ENCODE measurements at places on chromosomes 3 and 15.
A peak's percentile ranks its signal among the peaks of the same experiment; 100 is the strongest.

DNA sequence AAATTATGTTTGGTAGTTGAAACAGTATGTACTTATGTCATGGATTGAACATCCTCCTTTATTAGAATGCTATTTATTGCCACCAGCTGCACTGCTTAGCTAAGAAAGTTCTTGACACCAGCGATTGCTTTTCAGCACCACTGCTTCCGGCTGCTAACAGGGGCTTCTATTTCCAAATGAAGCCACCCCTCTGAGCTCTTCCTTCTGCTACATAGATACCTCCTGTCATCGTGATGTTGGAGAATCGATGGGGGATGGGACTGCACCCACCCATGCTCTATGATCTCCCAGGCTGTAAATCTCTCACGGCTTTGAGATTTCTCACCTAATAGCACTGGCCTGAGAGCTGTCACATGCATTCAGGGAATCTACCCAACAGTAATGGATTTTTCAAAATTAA is 259.2 kb downstream of the MEIS2 start:
- DNase-seq: no peak

GRCh38 chr15:91849180-91849579 is 4.3 kb upstream of the SLCO3A1 start:
- DNase-seq: no peak

DNA sequence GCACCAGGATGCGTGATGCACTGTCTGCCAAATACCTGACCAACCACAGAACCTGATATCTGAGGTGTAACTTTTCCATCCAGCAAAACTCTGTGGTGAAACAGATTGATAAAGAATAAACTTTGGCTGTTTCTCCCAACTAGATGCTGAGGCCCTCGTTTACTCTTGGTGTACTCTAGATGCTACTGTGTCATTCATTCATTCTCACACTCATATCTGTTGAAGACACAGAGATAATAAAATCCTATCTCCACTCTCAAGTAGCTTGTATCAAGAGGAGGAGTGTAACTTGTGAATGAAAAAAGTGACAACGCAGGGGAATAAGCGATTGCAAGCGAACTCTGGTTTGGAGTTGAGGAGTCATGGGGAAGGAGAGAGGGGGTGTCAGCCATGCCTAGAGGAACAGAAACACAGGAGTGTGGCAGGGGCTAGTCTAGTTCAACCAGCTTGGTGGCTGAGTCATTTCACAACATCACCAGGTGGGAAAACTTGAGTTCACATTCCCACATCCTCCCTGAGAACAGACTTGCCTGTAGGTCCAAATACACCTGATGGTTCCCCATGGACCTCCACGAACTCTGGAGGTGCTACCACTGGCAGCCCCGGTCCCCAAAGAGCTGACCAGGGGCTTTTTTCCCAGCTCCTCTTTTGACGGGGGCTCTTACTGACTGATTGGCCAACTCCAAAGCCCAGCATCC is 73.3 kb upstream of the SNRK start:
- no peak for DNase-seq

- DNase-seq: no peak
Observed at GRCh38 chr3:32882603-32883025, 64.8 kb downstream of the TRIM71 start.

DNA sequence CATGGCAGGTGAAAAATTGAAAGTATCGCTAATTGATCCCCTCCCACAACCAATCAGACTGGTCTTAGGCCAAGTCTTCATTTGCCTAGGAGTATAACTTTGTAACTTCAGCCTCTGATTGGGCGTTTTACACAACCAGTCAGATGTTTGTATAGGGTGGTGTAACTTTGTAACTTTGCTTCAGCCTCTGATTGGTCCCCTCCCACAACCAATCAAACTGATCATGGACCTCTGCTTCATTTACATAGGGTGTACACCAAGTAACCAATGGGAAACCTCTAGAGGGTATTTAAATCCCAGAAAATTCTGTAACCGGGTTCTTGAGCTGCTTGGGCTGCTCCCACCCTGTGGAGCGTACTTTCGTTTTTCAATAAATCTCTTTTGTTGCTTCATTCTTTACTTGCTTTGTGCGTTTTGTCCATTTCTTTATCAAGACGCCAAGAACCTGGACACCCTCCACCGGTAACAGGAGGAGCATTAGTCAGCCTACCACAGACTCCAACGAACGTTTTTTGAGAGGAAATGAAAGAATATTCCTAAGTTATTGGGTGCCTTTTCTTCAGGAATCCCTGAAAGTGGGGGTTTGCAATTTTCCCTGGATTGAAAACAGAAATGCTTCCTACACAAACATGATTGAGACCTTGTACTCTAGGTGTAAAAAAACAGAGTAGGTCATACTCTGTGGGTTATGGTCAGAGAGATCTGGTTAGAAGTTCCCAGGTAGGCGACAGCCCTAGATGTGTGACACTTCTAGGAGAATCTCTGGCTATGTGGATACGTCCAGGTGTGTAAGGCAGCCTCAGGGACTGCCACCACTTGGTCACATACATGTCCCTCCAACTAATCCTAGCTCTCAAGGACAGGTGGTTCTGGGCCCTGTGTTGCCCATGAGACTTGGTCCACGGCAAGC is 5.5 kb upstream of the SACM1L start:
- peak; percentile 28 for DNase-seq

GRCh38 chr15:62783303-62783957 is 259.1 kb upstream of the TPM1 start:
- DNase-seq: peak; percentile 14

DNA sequence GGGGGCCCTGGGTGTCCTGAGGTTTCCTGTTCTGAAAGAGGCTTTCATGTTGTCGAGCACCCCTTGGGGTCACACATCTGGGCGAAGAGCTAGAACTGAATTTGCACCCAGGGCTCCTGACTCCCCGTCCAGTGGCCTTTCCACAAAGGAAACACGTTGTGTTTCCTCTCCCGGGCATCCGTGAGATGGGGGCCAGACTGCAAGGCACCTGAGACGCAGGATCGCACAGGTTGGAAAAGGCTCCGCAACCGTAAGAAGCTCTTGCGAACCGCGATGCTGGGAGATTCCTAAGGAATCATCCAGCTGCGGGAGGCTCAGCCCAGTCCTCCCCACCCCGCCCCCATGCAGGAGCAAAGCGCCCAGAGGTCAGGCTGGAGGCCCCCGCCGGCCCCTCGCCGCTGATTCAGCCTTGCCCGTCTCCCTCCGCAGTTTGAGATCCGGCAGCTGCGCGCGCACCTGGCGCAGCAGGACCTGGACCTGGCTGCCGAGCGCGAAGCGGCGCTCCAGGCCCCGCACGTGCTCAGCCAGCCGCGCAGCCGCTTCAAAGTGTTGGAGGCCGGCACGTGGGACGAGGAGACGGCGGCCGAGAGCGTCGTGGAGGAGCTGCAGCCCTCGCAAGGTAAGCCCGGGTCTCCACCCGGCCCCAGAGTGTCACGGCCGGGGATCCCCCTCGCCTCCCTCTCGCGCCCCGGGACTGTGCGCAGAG is 119.6 kb downstream of the ETFA start:
- no peak for DNase-seq

GRCh38 chr3:180321534-180321933 is 280.4 kb upstream of the TTC14 start:
- DNase-seq: no peak

- DNase-seq: no peak
Observed at GRCh38 chr15:31499953-31500765, 173.5 kb downstream of the KLF13 start.

- DNase-seq: no peak
Observed at GRCh38 chr3:99713440-99713839, 75.0 kb downstream of the COL8A1 start.

DNA sequence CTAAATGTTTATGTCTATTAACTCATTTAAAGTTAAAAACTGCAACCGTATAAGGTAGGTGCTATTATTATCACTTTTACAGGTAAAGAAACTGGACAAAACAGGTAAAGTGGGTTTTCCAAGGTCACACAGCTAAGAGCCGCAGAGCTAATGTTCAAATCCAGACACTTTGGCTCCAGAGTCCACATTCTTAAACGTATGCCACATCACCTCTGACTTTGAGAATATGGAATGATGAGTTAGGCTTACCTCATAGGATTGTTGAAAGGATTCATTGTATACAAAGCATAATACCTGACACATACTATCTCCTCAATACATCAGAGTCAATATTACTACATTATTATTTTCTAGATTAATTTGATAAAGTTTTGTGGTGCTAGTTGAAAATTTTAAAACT is 240.9 kb upstream of the STT3B start:
- no peak for DNase-seq

DNA sequence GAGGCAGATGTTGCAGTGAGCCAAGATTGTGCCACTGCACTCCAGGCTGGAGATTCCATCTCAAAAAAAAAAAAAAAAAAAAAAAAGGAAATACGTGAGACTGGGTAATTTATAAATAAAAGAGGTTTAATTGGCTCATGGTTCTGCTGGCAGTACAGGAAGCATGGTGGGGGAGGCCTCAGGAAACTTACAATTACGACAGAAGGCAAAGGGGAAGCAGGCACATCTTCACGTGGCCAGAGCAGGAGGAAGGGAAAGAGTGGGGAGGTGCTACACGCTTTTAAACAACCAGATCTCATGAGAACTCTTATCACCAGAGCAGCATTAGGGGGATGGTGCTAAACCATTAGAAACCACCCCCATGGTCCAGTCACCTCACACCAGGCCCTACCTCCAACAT is 138.2 kb upstream of the IL12A start:
- no peak for DNase-seq

GRCh38 chr3:72724070-72724469 is 124.2 kb downstream of the SHQ1 start:
- DNase-seq: no peak

DNA sequence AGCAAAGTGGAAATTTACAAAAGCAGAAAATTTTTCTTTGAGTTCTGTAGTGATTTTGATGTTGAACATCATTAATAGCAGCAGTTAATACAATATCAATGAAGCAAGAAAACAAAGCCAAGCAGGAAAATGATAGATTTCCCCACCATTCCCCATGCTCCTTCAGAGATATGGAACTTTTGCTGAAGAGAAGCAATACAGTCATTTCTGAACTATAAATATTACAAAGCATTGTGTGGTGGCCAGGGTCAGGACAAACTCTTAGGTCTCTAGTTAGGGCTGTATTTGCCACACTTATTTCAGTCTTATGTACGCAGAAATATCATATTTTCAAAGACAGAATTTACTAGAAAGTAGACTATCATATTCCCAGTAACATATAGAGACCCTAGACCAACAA is 88.8 kb upstream of the P3H2 start:
- DNase-seq: no peak

DNA sequence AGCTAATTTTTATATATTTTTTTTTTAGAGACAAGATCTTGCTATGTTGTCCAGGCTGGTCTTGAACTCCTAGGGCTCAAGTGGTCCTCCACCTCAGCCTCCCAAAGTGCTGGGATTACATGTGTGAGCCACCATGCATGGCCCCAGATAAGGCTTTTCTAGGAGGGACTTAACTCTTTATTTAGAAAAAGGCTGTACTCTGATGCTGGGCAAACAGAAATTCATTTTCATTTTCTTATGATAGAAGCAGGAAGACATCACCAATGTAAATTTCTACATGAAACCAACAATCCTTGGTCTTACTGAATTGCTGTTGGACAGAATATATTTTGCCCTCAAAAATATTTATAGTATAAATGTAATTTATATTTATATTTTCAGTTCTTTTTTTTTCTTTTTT is 9.6 kb downstream of the NIPA1 start:
- no peak for DNase-seq

DNA sequence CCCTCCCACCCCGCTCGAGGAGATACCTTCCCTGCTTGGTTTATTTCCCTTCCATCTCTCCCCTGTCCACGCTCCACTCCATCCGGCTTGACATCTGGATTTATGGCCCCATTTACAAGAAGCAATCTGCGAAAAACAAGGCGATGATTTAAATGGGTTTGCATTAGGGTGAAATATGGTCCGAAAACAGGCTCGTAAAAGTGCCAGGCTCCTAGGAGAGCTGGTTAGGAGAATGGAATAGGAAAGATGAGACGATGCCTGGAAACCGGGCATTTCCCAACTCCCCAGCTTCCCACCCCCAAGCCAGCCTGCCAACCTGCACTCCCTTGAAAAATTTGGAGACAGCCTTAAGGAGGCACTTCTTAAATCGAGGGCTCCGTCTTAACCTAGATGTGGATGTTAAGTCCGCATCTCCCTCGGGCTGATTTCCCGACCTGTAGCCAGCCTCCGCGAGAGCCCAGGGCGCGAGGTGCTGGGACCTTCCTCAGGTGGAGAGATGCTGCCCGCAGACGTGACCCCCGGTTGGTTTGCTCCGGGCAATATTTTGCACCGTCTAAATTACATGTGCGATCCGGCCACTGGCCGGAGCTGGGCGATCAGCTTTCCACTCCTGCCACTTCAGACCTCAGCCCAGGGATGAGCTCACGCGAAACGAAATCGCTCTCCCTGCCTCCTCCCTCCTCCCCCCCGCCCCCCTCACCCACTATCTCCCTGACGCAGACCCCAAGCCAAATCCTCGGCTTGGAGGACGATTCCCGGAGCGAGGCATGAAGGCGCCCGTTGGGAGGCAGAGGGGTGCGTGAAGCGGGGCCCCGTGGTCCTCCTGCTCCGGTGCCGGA is 1.3 kb downstream of the GRM7 start:
- no peak for DNase-seq

DNA sequence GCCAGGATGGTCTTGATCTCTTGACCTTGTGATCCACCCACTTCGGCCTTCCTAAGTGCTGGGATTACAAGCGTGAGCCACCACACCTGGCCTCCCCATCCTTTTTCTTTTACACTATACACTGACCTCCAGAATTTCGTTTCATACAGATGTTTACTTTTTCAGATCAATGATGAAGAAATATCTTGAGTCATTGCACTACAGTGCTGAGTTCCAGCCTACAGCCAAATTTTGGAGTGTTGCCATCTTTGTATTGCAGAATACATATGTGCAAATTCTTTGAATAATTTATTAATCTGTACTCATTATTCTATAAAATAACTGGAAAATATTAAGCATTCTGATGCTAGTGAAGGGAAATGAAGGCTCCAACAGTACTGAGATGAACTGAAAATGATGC is 12.5 kb downstream of the ZPLD1 start:
- no peak for DNase-seq

GRCh38 chr3:176971613-176972174 is 225.6 kb downstream of the TBL1XR1 start:
- DNase-seq: no peak

DNA sequence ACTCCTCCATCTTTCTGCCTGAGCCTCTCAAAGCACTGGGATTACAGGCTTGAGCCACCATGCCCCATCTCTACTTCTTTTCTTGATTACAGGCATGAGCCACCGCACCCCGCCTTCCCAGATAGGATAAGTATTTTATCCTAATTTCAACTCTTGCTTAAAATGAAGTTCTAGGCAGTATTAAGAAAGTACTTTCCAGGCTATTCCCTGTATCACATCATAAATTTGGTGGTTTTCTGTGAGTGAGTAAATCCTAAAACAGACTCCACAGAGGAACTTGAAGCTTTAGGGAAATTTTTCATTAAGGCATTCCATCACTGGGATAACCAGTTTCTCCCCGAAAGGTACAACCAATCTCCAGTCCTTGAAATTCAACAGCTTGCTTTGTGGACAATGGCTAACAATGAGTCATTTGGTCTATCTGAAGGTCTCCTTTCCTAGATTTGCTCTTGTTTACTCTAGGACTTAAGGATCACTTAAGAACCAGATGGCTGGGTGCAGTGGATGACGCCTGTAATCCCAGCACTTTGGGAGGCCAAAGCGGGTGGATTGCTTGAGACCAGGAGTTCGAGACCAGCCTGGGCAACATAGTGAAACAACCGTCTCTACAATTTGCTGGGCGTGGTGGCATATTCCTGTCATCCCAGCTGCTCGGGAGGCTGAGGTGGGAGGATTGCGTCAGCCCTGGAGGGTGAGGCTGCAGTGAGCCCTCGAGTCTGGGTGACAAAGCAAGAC is 49.7 kb upstream of the SKIL start:
- no peak for DNase-seq

All from ACHN (cell line).